ENCODE measurements at places on chromosomes 6 and 20.

DNA sequence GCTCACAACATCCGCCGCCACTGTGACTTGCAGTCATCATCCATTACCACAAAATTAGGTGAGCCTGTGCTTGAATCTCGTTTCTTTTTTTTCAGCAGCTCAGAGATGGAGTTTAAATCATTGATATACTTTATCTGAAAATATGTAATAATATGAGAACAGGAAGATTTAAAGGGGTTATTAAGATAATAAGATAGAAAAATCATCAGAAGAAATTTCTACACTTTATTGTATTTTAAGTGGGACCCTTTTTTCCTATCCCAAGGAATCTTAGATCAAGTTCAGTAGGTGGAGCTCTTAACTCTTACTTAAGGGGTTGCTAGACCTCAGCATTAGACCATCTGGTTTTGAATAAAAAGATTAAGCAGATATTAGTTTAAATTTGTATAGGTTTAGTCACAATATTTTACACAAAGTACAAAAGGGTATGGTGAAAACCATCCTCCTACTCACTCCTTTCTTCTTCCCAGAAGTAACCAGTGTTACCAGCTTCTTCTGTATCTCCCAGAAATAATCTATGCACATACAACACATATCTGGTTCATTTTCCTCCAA, 9.4 kb upstream of the NCOA7 start:
- no peak for DNase-seq

GRCh38 chr6:33620856-33621710, at the start of gene ITPR3:
TSS of gene ITPR3 (plus strand) at chr6:33621322. CDS start at chr6:33621603, 281 bp downstream.
- DNase-seq, result peak; percentile 93

DNA sequence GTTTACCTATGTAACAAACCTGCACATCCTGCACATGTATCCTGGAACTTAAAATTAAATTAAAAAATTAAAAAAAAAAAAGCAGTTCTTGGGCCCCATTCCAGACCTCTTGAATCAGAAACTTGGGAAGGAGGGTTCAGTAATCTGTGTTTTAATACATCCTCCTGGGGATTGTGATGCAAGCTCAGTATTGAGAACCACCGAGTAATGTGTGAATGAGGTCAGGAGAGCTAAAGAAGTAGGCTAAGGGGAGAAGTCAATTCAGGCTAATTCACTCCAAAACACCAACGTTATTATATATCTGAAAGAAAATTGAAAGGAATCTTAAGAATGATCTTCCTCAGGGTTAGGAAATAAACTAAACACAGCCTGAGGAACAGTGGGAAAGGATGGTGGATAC, 120.4 kb downstream of the RNF144B start:
- DNase-seq, result no peak

DNA sequence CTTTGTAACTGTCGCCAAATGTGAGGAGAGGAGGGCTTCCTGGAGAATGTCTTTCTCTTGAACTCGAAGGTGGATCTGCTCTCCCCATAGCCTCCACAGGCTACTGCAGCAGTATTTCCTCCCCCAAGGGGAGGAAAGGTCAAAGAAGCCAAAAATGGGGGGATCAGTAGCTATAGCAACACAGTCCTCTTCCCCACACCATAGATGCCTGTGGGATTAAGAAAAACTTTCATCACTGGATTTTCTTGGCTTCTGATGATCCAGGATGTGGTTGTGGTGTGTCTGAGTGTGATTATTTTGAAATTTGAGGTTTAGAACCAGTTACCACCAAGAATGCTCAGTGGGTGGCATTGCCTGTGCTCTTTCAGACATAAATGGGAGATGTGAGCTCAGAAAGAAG, 140.1 kb upstream of the SPACA1 start:
- no peak for DNase-seq

GRCh38 chr6:111530218-111530617, 47.2 kb upstream of the REV3L start:
- DNase-seq, result no peak

DNA sequence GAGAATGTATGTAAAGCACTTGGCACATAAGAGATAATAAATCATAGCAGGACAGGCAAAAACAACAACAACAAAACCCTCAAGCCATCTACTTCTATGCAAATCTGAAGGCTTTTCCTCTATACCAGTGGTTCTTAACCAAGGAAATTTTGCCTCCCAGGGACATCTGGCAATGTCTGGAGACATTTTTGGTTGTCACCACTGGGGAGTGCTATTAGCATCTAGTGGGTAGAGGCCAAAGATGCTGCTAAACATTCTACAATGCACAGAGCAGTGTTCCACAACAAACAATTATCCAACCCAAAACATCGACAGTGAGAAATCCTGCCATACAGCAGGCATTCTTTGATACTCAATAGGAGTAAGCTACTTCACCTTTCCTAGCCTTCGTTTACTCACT, 28.2 kb downstream of the NDRG3 start:
- no peak for DNase-seq

DNA sequence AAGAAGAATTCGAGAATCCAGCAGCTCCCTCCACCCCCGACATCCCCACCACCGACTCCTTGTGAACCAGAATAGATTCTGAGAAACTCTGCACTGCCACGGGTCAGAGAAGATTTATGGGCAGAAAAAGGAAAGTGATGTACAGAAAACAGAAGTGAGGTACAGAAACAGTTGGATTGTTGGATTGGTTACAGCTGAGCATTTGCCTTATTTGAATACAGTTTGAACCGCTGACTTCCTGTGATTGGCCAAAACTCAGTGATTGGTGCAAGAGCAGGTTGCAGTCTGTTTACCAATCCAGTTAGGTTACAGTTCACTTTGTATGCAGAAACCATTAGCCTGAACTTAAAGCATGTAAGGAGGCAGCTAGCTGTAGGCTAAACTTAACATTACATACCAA, 131.2 kb upstream of the HDDC2 start:
- no peak for DNase-seq

DNA sequence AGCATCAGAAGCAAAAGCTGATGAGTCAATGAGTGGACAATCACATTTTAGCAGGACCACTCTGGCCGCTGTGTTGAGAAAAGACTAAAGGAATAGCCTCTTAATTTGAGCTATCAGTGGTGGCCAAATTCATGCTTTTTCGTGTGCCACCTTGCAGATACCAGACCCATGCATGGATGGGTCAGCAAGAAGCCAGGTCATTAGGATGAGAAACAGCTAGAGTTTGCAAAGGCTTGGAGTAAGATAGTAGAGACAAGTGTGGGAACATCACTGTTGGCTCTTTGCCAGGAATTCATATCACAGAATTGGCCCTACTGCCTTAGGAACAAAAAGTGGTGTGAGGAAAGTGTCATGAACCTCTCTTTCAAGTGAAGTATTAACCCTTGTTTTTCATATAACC, 25.5 kb downstream of the MRAP2 start:
- DNase-seq, result no peak

- no peak for DNase-seq
Observed at GRCh38 chr6:140070846-140071473, 696.5 kb upstream of the CITED2 start.

DNA sequence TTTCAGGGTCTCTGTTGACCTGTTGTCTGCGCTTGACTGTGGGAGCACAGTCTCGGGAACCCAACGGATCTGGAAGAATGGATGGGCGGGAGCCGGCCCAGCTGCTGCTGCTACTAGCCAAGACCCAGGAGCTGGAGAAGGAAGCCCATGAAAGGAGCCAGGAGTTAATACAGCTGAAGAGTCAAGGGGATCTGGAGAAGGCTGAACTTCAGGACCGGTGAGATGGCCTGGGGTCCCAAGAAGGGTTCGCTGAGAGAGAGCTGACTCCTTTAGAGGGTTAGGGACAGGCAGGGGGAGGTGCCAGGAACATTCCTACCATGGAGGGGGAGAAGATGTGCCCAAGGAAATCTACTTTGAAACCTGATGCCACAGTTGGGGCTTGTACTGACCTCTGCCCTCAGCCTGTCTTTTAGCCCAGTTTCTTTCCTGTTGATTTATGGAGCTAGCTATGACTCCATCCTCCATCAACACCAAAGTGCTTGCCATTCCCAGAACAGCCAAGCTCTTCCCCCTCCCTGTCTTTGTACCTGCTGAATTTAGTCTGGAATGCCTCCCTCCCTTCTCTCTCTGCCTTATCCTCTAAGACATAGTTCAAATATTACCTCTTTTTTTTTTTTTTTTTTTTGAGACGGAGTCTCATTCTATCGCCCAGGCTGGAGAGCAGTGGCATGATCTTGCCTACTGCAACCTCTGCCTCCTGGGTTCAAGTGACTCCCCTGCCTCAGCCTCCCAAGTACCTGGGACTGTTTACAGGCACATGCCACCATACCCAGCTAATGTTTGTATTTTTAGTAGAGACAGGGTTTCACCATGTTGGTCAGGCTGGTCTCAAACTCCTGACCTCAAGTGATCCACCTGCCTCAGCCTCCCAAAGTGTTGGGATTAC, 12.2 kb downstream of the CEP250 start:
- no peak for DNase-seq

GRCh38 chr6:8543714-8544113, 108.4 kb upstream of the SLC35B3 start:
- no peak for DNase-seq

GRCh38 chr6:148799647-148800046, 52.8 kb downstream of the UST start:
- DNase-seq, result no peak

Measured in upper lobe of left lung (tissue), 6 donors.